ENCODE measurements at places on chromosomes 2 and 18.
A peak's percentile ranks its signal among the peaks of the same experiment; 100 is the strongest.

- no peak for DNase-seq
These were observed 30.8 kb downstream of the SH3YL1 start for GRCh38 chr2:233030-233429.

DNA sequence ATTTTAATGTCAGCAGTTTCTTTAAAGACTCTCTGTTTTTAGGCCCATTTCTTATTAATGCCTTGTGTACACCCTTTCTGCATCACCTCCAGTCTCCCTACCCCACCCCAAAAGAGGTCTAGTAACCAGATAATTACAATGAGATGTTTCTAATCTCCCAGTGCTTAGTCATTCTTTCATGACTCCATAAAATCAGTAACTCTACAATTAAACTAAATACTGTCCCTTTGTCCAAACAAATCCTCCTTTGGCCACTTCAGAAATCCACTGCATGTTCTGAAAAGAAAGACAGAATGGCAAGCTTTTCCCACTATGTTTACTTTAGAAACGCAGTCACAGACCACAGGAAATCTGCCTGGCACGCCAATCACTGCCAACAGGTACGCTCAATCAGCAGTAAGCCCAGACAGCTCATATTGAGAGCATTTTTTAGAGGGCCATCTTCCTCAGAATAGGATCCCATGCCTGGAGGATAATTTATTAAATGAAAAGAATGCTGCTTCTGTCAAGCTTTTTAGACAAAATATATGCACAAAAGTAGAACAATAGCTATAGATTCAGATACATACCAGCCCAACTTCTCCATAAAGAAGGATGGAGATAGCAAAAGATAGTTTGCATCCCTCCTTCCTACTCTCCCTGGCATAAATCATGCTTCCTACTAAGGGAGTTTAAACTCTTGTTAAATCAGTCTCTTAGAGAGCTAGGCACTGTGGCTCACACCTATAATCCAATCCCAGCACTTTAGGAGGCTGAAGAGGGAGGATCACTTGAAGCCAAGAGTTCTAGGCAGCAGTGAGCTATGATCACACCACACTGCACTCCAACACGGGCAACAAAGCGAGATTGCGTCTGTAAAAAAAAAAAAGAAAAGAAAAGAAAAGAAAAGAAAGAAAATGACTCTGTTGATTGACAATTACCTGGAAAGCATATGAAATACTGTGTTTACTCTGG, 14.6 kb downstream of the CLASP1 start:
- DNase-seq: no peak

- no peak for DNase-seq
These were observed 51.0 kb downstream of the ANKRD44 start for GRCh38 chr2:197259470-197259999.

DNA sequence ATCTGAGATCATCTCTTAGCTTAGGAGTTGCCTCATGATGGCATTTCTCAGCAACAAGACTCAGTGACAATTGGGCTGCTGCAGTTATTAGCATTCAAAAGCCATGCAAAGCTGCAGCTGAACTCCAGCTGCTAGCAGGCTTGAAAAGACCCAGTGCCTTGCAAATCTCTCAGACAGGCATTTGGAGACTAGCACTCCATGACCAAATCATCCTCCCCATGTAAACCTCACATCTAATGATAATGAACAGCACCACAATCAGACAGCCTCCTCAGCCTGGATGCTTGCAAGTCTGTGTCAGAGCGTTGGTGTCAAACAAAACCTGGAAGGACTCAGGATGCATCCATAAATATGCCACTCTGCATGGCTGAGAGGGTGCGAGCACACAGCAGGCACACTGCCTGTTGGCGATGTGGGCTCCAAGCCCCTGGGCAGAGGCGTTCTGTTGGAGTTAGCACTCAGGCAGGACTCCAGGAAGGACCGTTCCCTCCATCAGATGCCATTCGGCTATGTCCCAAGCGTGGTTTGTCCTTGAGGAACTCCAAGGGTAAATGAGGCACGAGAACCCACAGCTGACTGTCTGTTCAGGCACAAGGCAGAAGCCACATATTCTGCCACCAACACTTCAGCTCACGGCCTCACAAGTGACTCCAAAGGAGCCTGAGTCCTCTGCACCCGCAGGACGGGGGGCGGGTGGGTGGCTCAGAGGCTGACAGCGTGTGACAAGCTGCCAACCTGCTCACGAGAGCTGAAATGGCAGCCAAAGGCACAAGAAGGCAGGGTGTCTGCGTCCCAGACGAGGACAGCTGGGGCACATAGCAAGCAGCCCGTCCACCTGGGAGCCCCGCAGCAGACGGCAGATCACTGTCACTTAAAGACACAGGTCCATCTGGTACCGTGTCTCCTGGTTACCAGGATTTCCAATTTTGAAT, 183.8 kb downstream of the MYT1L start:
- no peak for DNase-seq

DNA sequence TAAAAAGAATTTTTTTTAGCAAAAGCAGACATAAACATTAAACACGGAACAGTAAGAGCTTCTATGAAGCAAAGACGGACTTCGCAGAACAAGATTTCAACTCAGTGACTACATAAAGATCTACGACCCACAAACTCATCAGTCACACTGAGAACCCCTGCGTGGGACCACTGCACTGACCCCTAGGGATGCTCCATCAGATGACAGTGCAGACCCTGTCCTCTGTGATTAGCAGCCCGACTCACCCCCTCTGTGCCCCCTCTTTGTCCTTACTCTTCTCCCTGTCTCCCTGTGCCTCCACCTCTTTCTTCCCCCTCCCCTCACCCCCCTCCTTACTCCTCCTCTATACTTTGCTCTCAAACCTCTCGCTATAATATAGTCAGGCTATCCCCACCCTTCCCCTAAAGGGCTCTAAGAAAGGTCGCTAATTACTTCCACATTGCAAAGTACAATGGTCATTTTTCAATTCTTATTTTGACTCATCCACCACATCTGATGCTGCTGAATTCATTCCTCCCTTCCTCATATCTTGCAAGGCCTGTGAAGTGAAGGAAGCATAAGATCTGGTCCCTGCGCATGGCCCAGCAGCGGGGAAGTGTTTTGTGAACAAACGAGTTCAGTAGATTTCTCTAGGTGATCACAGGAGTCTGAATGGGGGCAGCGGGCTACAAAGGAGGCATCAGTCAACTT, 89.3 kb downstream of the CABYR start:
- no peak for DNase-seq

DNA sequence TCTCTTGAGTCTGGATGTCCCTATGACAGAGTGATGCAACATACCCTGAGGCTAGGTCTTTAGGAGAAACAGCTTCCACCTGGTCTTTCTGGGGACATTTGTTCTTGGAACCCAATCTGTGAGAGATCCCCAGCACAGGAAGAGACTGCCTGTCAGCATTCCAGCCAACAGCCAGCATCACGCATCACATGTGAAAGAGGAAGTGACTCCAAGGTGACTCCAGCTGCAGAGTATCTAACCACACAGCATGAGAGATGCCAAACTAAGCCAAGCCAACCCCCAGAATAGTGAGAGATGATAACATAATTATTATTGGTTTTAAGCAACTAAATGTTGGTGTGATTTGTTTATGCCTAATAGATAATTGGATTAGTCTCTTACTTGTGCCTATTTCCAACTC, 35.7 kb downstream of the C18orf63 start:
- no peak for DNase-seq

GRCh38 chr2:96508521-96509113, 3.5 kb upstream of the NEURL3 start:
- no peak for DNase-seq

DNA sequence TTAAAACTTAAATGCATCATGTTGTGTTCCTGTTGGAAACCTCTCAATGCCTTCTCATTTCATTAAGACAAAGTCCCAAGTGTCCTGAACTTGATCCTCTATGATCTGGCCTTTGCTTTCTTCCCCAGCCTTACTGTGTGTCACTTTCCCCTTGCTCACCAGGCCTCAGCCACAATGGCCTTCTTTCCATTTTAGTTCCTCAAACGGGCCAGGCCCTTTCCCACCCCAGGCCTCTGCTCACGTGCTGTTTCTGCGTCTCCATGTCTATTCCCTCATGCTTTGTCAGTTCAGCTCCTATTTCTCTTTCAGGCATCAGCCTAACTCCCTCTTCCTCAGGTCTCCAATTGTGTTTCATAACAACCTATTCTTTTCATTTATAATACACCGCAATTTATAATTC, 19.5 kb downstream of the CXCR4 start:
- DNase-seq: no peak

DNA sequence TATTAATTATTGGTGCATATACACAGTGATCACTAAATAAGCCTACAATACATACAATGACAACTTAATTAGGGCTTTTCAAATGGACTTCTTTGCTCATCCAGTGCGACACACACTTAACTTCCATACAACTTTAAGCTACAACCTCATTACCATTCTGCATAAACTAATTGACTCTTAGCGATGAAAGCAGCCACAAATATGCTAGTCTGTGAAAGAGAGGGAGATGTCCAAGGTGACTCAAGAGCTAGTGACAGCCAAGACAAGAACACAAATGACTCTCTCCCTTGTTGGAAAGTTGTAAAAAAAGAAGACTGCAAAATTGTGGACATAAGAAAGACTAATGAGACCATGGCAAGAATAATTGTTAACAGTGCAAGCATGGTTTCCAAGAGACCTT, 264.8 kb downstream of the ARHGAP15 start:
- DNase-seq: no peak

DNA sequence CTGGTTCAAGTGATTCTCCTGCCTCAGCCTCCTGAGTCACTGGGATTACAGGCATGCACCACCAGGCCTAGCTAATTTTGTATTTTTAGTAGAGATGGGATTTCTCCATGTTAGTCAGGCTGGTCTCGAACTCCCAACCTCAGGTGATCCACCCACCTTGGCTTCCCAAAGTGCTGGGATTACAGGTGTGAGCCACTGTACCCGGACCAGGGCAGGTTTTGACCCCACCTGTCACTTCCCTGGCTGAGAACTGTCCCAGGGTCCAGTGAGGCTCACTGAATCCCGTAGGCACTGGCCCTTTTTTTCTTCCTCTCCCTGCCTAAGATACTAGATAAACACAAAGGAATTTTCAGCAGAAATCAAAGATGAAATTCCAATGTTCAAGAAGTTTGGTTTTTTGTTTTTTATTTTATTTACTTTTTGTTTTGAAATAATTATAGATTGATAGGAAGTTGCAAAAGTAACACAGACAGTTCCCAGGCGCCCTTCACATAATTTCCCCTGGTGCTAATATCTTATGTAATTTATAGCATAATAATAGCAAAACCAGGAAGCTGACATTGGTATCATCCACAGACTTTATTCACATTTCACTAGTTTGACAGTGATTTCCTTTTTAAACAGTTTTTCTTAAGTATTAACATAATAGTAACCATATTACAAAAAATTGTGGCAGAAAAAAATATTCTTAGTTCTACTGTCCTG, 52.4 kb upstream of the B3GNT7 start:
- no peak for DNase-seq

- no peak for DNase-seq
These were observed 73.9 kb upstream of the SOX11 start for GRCh38 chr2:5618271-5618670.

DNA sequence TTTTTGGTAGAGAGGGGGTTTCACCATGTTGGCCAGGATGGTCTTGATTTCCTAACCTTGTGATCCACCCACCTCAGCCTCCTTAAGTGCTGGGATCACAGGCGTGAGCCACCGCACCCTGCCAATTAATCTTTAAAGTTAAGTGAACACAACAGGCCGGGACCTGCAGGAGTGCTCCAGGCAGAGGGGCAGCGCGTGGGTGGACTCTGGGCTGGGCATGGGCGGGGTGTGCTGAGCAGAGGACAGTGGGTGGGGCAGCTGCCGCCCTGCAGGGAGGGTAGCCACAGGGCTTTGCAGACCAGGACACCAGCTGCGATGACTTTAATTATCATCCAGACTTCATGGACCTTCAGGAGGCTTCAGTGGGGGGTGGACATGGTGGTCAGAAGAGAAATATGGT, 8.8 kb upstream of the GPR148 start:
- no peak for DNase-seq

DNA sequence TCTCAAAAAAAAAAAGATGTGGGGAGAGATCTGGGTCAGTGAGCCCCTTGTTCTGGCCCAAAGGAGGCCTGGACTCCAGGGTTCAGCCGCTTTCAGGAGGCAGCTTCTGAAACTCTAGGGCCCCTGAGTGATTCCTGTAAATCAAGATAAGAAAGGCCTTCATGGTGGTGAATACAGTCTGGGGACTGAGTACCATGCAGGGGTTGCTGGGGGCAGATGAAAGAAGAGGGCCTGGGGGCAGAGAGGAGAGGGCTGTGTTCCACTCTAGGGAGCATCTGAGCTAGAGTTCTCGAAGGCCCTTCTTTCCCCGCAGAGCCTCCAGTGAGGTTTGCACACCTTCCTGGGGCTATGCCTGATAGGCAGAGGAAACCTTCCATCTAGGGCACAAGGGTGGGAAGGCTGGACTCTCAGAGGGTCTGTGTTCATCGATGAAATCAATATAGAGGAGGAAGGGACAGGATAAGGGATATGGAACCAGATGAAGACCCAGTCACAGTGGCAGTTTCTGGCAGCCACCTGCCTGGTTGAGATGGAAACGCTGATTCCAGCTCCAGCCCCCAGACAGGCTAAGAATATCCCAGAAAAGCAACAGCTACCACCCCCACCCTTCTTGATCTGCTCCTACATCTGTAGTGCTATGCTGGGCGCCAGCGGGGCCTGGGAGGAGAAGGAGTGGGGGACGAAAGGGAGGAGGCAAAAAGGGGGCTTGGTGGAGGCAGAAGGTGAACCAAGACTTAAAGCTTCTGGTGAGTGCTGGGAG, 4.7 kb upstream of the CDK5R2 start:
- no peak for DNase-seq

- DNase-seq: peak; percentile 54
These were observed at the start of gene KCTD18 for GRCh38 chr2:200509612-200510433. Gene KCTD18 (minus strand): TSS chr2:200510068. CDS start chr2:200507016, 3,052 bp downstream.

DNA sequence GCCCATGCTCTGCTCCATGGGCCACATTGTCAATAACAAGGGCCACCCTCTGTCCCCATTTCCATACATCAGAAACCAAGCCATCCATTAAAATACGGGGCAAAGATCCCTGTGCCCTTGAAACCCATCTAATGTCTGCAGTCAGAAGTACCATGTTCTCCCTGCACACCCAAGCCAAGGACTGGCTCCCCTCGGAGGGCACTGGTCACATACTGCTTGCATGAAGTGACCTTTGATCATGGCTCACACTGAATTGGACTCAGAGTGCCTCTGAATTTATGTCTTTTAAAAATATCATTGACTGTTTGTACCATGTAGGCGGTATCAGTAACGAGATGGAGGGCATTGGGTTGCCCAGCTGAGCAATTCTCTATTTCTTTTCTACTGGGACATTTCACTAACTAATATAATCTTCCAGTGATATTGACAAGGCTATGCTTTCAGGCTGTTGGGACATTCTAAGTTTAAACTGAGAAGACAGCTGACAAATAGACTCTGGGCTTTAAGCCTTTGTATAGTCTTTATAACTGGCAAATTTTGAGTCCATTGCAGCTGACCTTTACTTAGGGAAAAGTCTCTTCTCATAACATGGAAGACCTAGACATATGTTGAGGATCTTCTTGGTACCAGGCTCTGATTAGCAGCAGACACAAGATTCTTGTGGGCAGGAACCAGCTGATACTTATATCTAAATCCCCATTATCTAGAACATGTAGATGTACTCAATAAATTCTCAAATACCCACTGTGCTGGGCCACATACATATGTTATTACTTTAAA, 214.3 kb downstream of the MYCN start:
- DNase-seq: no peak
